C1 segment of cervical spinal cord (tissue), 14 donors: ENCODE measurements at places on chromosomes 11 and 22.

DNA sequence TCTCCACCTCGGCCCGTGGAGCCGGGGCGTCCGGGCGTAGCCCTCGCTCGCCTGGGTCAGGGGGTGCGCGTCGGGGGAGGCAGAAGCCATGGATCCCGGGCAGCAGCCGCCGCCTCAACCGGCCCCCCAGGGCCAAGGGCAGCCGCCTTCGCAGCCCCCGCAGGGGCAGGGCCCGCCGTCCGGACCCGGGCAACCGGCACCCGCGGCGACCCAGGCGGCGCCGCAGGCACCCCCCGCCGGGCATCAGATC, 439 bp downstream of the YAP1 start:
- no peak for DNase-seq

GRCh38 chr11:61265357-61265756, 24.4 kb downstream of the PGA5 start:
- DNase-seq, result no peak

- no peak for DNase-seq
Measured at GRCh38 chr11:19018901-19019300, 41.6 kb downstream of the MRGPRX2 start.

DNA sequence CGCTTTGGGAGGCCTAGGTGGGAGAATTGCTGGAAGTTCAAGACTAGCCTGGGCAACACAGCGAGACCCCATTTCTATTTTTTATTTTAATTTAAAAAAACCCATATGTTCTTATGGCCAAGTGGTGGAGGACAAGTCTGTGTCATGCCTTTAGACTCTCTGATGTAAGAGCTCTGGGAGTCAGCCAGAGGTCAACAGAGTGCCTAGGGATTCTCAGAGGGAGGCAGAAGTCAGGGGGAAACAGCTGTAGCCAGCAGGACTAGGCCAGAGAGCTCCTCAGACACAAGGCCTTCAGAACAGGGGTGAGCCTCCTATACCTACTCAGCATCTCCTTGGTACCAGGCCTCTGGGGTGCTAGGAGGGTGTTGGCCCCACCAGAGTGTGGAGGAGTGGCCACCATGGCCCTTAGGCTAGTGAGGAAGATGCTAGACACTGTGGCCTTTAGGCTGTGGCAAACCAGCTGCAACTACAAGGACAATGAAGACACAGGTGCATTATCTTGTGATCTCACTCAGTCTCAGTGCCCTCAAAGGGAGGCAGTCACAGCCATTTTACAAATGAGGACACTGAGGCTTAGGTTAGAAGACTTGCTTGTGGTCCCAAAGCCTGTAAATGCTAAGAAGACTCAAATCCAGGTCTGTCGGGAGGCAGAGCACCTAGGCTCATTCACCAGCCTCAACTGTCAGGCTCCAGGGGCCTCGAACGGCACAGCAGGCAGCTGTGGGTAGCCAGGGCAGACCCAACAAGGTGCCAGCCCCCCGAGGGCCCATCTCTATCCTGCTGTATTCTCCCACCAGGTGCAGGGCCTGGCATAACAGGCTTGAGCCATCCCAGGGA, 5.0 kb downstream of the ZP1 start:
- no peak for DNase-seq

GRCh38 chr11:78168539-78169477, 19.6 kb downstream of the KCTD21 start:
- no peak for DNase-seq

- no peak for DNase-seq
Measured at GRCh38 chr22:39907605-39908097, 6.8 kb downstream of the GRAP2 start.

DNA sequence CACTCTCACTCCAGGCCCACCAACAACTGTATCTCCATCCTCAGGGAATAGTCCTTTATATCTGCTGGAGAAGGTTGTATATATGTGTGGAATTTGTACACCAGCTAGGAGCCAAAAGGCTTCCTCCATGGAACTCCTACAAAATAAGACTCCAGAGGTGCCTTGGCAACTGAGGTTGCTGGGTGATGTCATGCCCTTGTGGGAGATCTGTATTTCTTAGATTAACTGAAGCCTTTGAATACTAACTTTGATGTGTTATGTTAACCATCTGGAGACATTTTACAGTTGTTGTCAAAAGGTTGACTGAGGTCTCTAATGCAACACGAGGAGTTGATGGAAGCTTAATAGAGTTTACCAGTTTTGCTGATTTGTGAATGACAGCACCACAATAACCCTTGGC, 139.5 kb upstream of the TTC12 start:
- DNase-seq, result no peak

GRCh38 chr22:42296381-42296853, 26.0 kb upstream of the TCF20 start:
- peak; percentile 84 for DNase-seq

DNA sequence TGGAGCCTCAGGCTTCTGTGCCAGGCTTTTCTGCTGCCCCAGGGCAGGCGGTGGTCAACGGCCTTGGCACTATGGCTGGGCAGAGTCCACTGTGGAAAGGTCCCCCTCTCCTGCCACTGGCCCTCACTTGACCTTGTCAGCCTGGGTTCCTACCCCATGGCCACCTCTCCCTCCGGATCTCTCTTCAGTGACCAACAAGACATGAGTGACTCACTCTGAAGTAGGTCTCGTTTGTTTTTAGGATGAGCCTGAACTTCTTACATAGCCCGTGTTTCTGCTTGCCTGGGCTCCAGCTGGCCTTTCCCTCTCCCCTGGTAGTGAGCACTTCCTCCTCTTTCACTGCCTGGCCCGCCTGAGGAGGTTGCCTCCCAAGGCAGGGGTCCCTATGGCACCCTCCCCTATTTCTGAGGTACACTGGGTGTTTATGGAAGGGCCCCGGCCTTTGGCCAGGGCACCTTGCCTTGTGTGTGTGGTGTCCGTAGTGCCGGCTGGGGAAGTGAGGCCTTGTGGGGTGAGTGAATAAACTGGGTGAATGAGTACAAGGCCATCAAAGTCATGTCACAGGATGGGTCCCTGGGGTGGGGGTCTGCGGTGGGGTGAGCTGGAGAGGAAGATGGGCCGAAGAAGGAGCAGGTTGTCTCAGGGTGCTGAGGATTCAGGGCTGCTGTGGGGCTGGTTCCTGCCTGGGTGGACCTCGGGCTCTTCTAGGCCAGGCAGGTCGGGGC, 5.0 kb downstream of the SHANK3 start:
- no peak for DNase-seq

DNA sequence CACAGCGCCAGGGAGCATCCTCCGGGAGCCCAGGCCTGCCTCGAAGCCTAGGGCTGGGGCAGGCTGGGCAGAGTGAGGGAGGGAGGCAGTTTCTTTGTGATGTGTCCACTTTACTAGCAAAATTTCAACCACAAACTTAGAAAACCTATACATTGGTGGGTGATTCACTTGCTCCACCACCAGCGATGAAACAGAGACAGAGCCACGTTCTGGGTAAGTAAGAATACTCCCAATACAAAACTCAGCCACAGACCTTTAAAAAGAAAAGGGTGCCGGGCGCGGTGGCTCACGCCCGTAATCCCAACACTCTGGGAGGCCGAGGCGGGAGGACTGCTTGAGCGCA, 22.3 kb downstream of the CDKN1C start:
- no peak for DNase-seq

- DNase-seq, result no peak
Measured at GRCh38 chr11:12403122-12403996, 26.0 kb downstream of the PARVA start.

- DNase-seq, result peak; percentile 47
Measured at GRCh38 chr11:2420502-2421225, 20.1 kb downstream of the TSSC4 start.

DNA sequence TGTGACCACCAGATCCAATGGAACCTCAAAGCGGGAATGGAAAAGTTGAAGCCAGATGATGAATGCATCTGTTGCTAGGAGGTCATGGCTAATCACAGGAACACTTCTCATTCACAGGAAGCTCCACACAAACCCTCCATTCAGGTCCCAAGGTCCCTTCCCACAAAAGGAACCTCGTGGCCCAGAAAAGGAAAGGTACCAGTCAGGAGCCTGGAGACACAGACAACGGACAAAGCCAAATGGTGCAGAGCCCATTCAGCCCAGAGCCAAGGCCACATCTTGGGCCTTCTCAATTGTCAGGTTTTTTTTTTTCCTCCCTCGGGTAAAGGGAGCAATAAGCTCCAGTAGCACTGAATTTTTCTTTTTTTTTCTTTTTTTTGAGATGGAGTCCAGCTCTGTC, 87.0 kb downstream of the FAM168A start:
- DNase-seq, result no peak

DNA sequence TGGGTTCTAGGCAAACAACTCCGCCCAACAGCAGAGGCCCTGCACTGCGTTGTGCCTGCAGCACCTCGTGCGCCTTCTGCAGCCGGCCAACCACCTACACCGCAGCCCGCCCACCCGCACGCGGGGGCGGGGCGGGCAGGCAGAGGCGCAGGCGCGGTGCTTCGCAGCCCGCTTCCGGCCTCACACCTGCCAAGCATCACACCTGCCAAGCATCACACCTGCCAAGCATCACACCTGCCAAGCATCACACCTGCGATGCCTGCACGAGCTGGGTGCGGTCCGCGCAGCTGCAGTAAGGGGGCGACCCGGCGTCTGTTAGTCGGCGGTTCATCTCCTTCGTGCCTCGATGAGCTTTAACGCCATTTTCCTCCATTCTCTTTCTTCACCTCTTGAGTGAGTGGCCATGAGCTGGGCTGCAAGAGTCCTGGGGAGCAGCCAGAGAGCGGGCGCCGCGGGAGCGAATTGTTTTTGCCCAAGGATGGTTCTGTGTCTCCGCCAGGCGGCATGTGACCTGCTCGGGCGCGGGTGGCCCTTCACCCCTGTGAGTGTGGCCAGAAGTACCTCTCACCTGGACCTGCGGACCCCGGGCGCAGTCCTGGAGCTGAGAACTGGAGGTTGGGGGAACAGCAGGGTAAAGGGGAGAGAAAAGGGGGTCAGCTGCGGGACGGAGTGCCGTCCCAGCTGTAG, at the start of gene LDHAL6A:
Gene LDHAL6A (plus strand): TSS at position 171 of the 687 bp plus-strand sequence. CDS start 825 bp downstream, outside the sequence.
- DNase-seq, result no peak

DNA sequence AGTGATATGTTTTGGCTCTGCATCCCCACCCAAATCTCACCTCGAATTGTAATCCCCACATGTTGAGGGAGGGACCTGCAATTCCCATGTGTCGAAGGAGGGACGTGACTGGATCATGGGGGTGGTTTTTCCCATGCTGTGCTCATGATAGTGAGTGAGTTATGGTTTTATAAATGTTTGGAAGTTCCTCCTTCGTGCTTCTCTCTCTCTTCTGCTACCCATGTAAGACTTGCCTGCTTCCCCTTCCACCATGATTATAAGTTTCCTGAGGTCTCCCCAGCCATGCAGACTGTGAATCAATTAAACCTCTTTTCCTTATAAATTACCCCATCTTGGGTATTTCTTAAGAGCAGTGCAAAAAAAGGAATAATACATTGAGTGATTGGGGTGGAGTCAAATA, 7.3 kb upstream of the CEP295 start:
- no peak for DNase-seq

DNA sequence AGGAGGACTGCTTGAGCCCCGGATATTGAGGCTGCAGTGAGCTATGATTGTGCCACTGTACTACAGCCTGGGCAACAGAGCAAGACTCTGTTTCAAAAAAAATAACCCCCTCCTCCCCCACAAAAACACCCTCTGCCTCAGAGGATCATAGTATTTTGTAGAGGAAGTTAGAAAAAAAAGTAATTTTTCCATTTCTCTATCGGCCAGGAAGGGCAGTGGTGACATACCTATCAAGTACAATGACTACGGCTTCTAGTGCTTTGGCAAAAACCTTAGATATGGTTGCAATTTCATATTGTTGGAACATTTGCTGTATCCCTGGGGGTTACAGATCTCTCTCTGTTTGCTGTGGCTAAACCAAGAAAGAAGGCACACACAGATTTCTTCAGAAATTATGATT, 28.9 kb downstream of the C2CD3 start:
- no peak for DNase-seq

DNA sequence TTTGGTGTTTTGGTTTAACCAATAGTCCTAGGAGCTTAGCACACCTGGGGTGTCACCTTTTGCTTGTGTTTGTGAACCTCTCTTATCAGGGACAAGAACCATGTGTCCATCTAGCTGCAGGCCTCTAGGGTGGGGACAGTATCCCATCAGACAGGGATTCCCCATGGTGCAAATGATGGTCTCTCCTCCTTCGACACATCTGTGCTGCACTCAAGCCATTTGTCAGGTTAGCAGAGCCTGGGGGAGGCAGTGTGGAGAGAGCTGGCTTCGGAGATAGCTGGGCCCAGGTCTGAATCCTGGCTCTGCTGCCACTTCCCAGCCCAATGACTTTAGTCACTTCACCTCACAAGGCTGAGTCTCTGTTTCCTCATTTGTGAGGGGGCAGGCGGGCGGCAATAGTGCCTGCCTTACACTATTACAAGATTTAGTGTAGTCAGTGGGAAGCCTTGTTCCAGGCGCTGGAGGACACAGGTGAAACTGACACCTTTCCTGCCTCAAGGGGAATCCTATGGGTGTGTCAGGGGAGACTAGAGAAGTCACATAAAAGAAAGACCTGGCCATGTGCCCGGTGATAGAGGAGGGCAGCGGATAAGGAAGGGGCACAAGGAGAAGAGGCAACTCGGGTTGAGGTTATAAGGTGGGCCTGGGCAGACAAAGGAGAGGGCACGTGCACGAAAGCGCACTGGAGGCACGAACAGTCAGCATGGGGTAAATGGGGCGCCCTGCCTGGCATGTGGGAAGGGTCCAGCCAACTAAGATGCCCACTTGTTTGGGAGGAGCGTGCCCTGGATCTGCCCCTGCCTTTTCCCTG, 12.6 kb downstream of the KLHL35 start:
- DNase-seq, result no peak

- no peak for DNase-seq
Measured at GRCh38 chr22:47059701-47060161, 297.3 kb downstream of the TBC1D22A start.

GRCh38 chr11:1648653-1649420, 19.3 kb downstream of the KRTAP5-5 start:
- no peak for DNase-seq

- no peak for DNase-seq
Measured at GRCh38 chr11:504994-505344, 2.1 kb downstream of the RNH1 start.

DNA sequence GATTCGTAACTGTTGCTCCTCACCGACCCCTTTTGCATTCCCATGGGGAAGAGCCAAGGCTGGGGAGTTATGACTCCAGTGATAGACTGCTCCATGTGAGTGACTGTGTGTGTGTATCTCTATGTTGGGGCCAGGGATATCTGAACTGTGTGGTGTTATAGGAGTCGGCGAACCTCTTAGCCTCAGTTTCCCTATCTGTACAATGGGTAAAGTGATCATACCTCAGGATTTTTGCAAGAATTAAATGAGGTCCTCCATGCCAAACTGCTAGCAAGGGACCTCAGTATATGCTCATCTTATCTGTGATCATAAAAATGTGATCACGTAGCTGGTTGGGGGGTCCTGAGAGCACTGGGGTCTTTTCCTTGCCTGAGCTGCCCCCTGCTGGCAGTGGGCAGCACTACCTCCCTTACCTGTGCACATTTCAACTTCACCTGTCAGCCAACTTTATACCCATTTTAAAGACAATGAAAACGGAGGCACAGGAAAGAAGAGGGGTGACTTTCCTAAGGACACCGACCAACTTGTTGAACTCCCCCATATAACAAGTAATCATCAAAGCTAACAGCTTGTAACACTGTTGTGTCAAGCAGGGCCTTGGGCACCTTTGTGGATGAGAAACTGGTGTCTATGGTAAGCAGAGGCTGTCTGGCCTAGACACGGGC, 1.4 kb upstream of the DPP3 start:
- no peak for DNase-seq
